DMS153 (cell line): ENCODE measurements at places on chromosomes 1 and 21.

DNA sequence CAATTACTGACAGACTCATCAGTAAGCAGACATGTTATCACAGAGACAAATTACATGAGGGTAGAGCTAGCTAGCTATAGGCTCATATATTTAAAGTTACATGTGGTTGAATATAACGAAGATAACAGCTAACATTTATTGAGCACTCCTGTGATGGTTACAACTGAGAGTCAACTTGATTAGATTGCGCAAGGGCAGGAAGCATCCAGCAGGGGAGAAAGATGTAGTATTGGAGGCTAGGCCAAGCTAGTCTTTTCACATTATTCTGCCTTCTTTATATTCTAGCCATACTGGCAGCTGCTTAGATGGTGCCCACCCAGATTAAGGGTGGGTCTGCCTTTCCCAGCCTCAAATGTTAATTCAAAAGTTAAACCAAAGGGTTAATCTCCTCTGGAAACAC, 37.1 kb downstream of the PIGK start:
- no peak for DNase-seq

- peak; percentile 82 for DNase-seq
Measured at GRCh38 chr1:151472856-151473731, 13.8 kb upstream of the POGZ start.

- DNase-seq: peak; percentile 63
Measured at GRCh38 chr1:64864018-64864940, 102.1 kb downstream of the JAK1 start.

DNA sequence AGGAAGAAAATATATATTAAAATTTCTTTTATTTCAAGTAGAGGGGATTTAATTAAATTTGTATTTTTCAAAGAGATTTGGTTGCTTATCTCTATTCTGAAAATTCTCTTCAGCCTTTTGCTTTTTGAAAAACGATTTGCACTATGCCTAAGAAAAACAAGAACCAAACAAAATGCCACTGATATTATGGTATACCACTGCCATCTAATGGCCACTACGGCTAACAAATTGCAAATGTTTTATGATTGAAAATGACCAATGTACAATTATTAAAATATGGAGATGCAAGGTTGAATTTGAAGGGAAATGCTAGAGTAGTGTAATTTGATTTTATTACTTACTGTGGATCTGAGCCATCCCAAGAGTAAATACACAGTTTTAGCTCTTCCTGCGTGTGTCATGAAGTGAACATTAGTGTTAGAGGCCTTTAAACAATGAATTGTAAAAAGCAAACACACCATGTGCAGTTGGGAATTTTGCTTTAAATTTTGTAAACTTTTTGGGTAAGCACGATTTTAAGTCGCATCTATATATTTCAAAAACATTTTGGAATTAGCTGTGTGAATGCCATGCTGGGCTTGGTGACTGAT, 137.4 kb upstream of the USP25 start:
- no peak for DNase-seq

- no peak for DNase-seq
Measured at GRCh38 chr1:243483071-243483771, 227.4 kb downstream of the SDCCAG8 start.

DNA sequence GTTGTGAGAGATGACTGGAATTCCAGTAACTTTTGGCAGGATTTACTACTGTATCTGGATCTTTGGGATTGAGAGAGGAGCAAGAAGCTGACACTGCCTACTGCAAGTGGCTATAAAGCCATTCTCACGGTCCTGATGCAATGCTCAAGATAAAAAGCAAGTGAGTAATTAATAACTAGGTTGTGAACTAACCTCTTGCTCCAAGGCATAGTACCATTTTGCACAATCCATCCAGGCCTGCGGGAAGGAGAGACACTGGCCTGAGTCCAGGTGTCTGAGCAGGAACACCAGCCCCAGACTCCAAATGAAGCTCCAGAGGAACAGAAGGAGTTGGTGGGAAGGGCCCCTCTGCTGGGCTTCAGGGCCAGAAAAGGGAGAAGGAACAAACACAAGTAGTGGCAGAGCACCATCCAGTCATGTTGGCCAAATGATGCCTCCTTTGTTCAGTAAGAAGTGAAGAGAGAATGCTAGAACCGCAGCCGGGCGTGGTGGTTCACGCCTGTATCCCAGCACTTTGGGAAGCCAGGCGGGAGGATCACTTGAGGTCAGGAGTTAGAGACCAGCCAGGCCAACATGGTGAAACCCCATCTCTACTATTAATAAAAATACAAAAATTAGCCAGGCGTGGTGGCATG, 9.9 kb upstream of the SLC45A3 start:
- no peak for DNase-seq

DNA sequence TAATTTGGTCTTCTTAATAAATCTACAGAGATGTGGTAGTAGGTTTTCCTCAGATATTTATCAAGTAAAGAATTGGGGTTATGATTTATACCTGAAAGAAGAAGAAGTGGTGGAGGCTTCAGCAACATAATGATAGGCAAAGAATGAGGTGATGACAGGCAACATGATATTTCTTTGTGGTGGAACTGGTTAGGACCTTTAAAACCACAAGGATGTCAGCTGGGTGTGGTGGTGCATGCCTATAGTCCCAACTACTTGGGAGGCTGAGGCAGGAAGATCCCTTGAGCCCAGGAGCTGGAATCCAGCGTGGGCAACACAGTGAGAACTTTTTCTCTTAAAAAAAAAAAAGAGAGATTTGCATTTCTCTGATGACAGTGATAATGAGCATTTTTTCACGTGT, 34.1 kb upstream of the COL11A1 start:
- no peak for DNase-seq

DNA sequence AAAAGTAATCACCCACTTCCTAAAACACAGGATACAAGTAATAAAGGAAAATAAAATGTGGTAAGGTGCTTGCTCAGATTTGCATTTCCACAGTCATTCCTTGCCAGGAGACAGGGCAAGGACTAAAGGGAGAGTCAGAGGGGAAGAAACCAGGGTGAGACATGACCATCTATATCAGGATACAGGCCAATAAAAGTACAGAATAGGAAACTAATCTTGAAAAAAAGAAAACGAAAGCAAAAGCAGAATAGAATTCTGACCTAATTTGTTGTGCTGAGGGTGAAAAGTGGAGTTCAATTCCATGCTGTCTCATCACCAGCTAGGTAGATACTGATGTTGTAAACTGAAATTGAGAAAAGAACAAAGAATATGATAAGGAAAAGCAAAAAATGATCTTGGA, 27.3 kb downstream of the JMJD4 start:
- no peak for DNase-seq

DNA sequence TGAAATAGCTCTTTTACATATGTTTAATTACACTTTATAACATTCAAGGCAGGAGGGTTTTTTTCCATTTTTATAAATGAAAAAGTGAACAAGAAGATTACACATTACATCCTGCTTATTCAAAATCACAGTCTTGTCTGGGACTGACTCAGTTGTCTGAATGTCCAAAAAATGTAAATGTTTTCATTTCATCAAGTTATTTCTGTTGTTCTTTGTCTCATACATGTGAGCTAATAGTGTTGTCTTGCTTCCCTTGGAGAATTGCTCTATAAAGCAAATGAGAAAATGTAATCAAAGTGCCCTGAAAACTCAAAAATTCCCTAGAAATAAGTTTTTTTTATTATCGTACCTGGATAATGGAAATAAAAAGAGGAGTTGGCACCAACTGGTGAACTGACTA, 242.9 kb downstream of the GRIK1 start:
- no peak for DNase-seq

DNA sequence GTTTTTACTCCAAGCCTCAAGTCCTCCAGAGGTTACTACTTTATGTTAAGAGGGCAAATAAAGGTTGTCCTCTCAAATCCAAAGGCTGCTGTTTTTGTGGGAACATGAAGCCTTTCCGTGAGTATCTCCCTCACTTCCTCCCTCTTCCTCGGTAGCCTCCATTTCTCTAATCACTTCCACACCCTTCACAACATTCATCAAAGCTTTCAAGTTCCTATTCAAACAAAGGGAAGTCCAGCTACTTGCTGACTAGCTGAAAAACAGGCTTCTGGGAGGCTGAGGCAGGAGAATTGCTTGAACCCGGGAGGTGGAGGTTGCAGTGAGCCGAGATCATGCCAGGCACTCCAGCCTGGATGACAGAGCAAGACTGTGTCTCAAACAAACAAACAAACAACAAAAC, 6.6 kb upstream of the CD48 start:
- no peak for DNase-seq

DNA sequence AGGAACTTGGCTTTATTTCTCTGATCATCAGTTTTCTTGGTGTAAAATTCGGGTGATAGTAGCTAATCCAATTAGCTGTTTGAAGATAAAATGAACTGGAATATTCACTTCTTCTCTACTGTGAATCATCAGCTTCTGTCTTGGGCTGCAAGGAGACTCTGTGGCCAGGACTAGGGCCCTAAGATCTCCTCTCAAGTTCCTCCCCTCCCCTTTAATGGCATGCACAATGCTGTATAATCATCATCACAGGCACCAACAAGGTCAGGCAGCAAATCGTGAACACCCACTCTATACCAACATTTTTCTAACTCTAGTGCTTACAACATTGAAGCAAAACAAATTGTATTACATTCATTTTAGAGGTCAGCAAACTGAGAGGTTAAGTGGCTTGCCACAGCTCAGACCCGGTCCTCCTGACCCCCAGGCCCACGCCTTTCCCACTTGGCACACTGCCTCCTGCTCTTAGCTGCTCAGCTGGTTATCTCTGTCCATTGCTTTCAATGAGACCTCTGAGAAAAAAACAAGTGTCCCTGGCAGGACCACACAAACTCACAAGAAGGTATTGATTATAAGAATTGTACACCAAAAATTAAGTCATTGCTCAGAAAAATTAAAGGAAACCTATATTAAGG, 31.8 kb downstream of the LRRC52 start:
- DNase-seq: no peak

- no peak for DNase-seq
Measured at GRCh38 chr1:109823543-109824348, 60.0 kb upstream of the EPS8L3 start.

DNA sequence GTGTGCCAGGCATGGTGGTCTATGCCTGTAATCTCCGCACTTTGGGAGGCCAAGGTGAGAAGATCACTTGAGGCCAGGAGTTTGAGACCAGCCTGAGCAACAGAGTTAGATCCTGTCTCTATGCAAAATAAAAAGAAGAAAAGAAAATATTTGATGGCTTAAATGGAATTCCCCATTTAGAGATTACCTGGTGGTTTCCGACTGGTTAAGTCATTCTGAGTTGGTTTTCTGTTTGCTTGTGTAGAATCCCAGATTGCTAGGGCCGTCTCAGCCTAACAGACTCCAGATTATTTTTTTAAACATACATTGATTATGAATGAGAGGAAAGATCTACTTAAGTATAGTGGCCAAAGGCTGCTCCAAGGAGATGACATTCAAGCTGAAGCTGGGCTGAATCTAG, 22.9 kb upstream of the LY9 start:
- DNase-seq: no peak

DNA sequence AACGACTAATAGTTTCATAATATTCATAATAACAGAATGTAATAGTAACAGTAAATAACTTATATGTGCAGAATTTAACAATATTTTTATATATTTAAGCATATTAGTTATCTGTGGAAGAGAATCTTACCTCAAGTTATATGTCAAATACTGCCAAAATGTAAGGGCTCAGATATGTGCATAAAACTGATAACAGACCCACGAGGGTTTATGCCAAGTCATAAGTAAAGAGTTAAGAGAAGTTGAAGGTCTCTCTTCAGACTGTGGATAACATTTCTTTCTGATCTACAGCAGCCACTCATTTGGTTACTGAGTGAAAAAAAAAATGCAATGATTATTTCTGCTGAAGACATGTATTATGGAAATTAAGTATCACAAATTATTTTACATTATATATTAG, 1167.8 kb upstream of the NCAM2 start:
- no peak for DNase-seq

DNA sequence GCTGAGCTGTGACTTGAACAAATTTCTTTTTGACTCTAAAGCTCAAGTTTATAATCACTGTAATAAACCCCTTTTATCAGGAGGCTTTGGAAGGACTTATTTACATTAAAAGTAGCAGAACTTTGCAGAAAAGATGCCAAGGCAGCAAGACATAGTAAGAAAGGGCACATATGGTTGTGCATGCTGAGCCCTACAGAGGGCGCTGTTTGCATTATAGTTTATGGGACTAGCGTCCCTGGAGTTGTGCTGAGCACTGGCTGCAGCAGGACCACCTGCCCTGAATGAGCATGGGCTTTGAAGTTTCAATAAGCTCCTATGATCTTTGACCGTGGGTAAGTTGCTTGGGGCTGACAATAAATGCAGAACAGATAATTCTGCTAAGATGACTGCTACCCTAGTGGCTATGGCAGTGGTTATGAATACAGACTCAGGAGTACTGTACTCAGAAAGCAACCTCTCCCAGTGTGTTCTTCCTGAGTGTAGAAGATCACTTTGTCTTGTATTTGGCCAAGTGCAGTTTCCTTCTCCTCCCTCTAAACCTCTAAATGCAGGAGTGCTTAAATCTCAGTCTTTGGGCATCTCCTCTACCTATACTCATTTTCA, 45.4 kb upstream of the USP1 start:
- DNase-seq: no peak

DNA sequence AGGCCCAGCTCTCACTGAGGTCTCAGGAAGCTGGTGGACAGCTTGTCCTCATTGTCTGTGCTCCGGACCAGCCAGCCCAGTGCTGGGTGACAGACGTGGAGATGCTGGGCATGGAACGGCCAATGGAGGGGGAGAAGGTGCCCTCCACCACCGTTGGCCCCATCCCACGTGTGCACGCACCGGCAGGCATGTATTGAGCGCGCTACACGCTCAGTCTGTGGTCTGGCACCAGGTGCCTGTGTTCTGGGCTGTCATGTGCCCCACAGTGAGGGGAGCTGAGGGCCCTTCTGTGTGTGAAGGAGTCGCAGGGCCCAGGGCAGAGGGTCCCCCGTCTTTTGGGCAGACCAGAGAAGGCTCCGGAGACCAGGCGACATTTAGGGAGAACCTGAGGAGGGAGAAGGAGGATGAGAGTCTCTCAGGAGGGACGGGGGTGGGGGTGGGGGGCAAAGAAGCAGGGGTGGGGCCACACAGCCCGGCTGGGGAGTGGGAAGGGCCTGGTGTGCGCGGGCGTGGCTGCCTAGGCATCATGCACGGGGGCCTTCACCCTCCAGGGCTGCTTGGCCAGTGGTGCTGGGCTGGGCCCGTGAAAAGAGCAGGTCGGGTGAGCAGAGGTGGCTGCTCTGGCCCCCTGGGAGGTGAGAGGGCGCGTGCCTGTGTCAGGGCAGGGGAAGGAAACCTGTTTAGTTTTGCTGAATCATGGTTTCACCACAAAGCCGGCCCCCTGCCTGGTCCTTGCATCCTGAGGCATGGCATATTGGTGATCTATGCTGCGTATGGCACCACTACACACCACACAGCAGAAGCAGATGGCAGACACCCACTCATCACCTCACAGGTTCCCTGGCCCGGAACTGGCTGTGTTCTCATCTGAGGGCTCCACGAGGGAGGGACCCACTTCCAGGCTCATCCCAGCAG, 86.7 kb upstream of the TTC34 start:
- no peak for DNase-seq

DNA sequence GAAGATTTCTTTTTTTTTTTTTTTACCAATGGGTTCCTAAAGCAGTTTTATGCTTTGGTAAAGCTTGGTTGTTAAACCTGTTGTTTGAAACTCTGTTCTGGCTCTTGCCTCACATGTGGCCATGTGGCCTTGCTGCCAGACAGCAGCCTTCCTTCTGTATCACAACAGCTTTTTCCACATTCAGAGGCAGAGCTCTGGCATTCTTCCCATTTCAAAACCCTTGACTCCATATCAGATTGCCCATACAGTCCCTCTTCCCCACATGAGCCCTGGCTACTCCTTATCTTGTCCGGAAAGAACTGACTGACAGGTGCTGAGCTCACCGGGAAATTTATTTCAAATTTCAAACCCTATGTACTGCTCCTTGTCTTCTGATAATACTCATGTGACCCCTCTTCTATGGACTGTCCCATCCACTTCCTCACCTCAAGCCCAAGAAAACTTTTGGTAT, 38.5 kb upstream of the LAX1 start:
- DNase-seq: no peak
